ENCODE measurements at places on chromosomes 2 and 18. TPM values are rescaled to one million over a fixed set of nuclear protein-coding genes. Genes with fewer than 3 reads are reported as not detected.
A peak's percentile ranks its signal among the peaks of the same experiment; 100 is the strongest.

The PLA2R1 gene
- 10.8 TPM for total RNA-seq

The SH3BP4 gene
- total RNA-seq, result 46.5 TPM

The ZSWIM2 gene
- total RNA-seq, result not detected

The ANO7 gene
- total RNA-seq, result 2.5 TPM

The SCN2A gene
- 2.8 TPM for total RNA-seq

The RIF1 gene
- total RNA-seq, result 33.7 TPM

The PDE11A gene
- total RNA-seq, result 0.19 TPM

The IL36RN gene
- 0.67 TPM for total RNA-seq

The PSMA8 gene
- not detected for total RNA-seq

The LOXL3 gene
- 0.83 TPM for total RNA-seq

GRCh38 chr18:21484851-21485636, 115.5 kb downstream of the ESCO1 start:
- peak; percentile 26 for DNase-seq

- DNase-seq, result no peak
These were observed 136.3 kb downstream of the TMEM163 start for GRCh38 chr2:134582547-134582899.

DNA sequence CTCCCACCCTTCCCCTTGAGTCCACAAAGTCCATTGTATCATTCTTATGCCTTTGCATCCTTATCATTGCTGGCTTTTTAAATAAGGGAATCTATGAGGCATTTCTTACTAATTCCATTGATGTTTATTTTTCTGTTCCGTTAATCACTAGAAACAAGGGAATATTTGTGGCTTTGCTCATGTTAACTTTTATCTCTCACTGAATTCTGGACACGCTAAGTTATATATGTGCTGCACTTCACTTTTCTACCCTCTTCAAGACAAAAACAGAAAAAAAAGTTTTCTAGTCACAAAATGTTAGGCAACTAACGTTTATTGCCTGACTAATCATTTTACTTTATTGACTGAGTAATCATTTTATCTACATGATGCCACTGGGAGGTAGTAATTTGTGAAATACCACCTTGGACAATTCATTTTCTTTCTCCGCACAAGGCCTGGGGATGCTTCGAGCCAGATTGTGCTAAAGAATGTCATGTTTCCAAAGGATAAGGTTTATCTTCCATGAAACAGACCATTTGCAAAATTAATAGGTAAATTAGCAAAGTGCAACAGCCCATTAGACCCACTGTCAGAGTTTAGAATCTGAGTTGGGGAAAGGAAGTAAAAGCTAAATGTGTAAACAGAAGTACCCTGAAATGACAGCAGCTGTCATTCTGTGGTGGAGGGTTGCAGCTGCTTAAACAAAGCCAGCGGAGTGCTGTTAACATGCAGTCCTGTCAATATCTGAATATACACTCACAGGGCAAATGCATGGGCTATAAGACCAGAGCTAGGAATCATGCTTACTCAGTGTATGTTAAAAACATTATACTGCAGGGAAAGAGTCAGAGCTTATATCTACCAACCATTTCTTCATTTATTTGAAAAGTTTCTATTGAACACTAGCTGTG, 658.7 kb downstream of the CNTNAP5 start:
- DNase-seq, result no peak

GRCh38 chr2:46177461-46178089, 119.6 kb upstream of the EPAS1 start:
- no peak for DNase-seq

- DNase-seq, result no peak
These were observed 11.9 kb upstream of the SLC40A1 start for GRCh38 chr2:189592353-189592984.

DNA sequence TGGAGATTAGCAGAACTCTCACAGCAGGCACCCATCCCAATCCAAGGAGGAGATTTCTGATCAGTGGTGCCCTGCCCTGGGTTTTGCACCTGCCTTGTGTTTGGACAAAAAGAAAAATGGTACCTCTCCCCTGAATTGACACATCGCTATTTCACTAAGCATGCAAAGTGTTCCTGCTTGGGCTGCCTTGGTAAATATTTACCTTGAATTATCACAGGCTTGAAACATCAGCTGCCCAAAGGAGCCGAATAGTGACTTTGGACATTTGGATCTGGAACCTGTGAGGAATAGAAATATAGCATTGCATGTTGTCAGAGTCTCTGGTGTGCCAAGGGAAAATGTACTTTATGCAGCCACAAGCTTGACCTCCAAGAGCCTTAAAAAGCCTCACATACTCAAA, 926.4 kb upstream of the FANCL start:
- no peak for DNase-seq

DNA sequence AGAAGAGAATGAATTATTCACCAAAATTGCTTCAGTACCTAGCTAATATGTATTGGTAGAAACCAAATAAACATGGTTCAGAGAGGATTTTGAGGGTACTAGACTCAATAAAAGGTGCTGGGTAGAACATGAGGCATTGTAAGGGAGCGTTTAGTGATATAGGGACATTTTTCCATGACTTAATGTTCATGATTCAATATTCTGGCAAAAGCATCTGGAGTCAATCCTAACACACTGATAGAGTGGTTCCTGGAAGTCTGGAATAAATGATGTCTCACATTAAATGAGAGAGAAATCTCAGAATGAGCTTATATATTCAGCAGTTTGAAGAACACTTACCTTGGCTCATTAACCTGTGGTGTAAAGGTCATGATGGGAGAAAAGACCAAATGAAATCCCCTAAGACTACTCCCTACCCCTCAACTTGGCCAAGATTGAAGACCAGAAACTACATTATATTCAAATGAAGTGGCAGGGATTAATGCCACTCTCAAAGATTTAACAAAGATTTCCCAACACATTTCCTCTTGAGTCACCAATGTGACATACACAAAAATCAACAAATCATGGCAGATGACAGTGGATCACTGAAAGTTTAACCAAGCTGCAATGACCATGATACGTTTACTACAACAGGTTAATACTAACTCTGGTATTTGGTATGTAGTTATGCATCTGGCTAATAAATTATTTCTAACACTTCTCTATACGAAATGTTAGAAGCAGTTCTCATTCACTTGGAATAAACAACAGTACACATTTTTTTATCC, 309.5 kb downstream of the SATB2 start:
- DNase-seq, result no peak

DNA sequence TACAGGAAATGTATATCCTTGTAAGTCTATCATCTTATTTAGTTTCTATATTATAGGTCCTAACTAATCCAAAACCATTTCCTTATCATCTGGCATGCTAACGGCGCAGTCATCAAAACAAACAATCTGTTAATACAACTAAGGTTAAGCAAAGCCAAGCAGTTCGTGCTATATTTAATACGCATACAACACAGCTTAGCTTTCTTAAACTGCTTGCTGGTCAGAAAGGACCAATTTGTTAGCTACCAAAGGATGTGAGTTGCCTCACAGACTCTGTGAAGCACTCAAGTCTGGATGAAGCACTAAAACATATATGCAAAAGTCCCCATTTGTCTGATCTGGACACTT, 67.0 kb downstream of the ZEB2 start:
- DNase-seq, result no peak

GRCh38 chr18:22428672-22429071, 11.0 kb upstream of the CTAGE1 start:
- no peak for DNase-seq

GRCh38 chr2:40332191-40332826, 119.6 kb downstream of the SLC8A1 start:
- no peak for DNase-seq

GRCh38 chr2:64400105-64400728, 53.7 kb upstream of the LGALSL start:
- peak; percentile 12 for DNase-seq

DNA sequence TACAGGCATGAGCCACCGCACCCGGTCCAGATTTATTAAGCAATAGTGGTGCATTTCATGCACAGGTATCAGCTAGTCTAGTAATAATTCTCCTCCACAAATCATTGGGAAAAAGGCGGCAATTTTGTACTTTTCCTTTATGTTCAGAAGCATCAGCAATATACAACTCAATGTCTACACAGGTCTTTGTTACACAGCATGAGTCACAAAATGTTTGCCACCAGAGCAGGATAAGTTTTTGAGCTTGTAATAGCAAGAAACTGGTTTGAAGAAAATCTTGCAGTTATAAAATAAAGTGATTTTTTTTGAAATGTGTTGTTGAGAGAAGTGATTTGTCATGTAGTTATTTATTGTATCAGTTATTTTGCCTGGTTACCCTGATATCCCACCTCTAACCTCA, 4.8 kb upstream of the ITPRIPL1 start:
- DNase-seq, result no peak

DNA sequence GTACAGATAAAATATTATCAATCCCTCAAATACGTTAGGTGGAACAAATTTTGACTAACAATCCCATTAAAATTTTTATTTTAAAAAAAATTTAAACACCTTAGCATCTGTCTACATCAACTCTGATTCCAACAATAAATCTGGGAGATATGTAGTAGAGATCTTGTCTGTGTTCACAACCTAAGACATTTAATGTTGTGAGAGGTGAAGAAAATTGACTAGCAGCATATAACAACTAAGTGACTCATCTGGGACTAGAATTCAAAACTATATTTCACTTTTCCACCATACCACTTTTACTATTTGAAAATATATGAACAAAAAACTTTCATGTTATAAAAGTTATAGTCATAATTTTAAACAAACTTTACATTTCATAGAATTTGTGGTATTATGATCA, 97.9 kb downstream of the ATAD2B start:
- DNase-seq, result no peak

DNA sequence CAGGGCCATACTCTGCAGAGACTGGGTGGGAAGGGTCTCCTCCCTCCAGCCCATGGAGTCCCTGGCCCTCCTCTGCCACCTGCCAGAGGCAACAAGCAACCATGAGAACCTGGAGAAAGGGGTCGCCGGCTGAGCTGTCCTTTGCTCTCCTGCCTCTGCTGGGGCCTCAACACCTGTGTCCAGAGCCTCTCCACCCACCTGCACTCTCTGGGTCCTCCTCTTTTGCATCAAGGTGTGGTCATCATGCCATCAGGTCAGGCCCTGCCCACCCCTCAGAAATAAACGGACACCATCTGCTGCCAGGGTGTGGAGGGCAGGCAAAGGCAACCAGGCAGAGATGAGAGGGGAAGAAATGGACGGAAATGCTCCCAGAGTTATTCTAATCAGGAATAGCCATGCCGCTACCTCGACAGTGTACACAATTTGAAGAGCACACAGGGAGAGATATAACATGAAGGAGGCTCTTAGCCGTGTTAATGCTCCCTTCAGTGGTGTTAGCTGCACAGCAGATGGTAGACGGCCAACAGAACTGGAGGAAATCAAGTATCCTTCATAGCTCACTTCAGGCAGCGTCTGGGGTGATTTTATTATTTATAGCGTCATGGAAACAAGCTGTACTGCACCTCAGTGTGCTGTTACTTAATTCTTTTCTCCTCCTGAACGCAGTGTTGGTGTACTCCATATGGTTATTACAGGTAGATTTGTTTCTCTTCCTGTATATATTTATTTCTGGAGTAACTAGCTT, 247.9 kb downstream of the TSN start:
- no peak for DNase-seq

DNA sequence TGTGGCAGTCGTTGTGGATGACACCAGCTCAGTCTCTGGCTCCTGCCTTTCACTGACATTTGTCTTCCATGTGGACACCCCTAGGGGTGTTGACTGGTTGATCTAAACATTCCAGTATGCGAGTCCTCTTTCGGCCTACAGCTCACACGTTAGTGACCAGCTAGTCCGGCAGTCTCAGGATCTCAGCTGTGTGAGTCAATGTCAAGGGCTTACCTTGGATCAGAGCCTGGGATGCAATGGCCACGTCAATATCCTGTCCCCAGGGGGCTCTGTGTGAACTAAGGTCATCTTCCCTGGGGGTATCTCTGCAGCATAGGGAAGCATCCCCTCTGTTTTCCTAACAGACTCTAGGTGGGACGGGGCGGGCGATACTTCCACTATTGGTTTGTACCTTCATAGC, 35.1 kb upstream of the YWHAQ start:
- DNase-seq, result no peak

- DNase-seq, result no peak
These were observed 37.1 kb downstream of the MYO3B start for GRCh38 chr2:170215021-170215420.

- no peak for DNase-seq
These were observed 74.8 kb downstream of the AKAIN1 start for GRCh38 chr18:5122272-5122671.

GRCh38 chr2:238161291-238162051, 2.7 kb downstream of the ERFE start:
- DNase-seq, result no peak

- DNase-seq, result no peak
These were observed 197.2 kb downstream of the PID1 start for GRCh38 chr2:229073935-229074334.

- no peak for DNase-seq
These were observed 135.3 kb downstream of the ZNF236 start for GRCh38 chr18:76957384-76958355.

GRCh38 chr2:187959821-187960220, 331.9 kb upstream of the GULP1 start:
- peak; percentile 31 for DNase-seq

DNA sequence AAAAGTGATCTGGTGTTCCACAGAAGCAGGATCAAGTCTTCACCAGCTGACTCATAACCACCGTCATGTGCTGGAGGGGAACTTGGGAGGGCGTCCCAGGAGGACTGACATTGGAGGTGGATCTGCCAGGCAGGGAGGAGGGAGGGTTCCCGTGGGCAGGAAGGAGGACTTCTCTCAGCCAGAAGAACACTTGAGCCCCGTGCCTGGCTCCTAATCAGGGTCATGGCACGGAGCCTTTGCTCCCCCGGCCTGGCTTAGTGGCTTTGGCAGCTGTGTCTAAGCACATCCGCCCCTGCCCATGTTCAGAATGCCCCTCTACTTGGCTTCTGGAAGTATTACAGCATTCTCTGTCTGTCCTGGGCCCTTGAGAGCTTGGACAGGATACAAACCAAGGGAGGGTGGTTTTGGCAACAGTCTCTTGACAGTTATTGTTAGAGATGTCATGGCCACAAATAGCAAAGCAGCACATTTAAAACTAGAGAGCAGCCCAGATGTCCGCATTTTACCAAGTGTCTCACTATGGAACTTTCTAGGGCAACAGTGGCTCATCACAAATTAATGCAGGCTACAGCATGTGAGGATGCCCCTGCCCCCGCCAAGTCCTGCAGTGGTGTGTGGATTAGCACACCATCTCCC, 11.5 kb downstream of the PPP1R7 start:
- peak; percentile 11 for DNase-seq

DNA sequence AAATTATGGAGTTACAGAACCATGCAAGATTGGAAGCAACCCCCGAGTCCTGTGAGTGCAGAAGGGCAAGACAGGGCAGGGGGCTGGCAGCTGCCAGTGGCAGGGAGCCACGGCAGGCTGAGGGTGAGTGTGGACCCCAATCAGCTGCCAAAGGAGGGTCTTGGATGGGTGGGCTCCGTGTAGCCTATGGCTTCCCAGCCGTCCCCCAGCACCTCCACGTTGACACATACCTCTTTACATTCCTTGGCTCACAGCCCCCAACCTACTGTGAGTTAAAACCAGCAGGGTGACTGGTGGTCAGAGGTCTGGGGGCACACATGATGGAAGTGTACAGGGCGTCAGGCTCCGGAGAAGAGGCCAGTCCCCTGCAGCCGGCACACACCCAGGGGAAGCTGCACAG, 60.9 kb upstream of the SALL3 start:
- DNase-seq, result no peak

GRCh38 chr2:226136739-226137138, 662.9 kb downstream of the IRS1 start:
- peak; percentile 47 for DNase-seq
